ENCODE measurements at places on chromosomes 13 and 19.

DNA sequence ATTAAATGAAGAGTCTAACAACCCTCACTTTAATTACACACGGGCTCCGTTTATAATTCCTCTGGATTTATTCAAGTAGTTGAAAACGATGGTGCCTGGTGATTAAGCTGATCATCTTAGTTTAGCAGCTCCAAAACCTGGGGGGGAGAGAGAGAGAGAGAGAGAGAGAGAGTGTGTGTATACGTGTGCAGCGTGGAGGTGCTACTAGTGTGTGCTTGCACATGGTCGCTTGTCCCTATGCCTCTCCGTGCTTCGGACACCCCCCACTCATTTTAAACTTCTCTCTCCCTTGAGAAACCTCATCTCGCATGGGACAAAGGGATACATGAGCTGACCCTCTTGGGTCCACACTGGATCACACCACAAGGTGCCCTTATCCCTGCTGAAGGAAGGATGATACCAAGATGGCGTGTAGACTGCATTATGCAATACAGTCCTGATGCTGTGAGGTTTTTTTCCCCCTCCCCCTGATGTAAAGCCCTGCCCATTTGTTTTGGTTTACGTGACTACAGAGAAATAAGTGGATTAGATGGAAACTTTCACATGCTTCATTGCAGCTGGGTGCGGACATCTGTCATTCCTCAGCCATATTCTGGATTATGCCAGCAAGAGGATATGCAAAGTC lies 320.8 kb downstream of the ZNF536 start:
- DNase-seq = no peak

DNA sequence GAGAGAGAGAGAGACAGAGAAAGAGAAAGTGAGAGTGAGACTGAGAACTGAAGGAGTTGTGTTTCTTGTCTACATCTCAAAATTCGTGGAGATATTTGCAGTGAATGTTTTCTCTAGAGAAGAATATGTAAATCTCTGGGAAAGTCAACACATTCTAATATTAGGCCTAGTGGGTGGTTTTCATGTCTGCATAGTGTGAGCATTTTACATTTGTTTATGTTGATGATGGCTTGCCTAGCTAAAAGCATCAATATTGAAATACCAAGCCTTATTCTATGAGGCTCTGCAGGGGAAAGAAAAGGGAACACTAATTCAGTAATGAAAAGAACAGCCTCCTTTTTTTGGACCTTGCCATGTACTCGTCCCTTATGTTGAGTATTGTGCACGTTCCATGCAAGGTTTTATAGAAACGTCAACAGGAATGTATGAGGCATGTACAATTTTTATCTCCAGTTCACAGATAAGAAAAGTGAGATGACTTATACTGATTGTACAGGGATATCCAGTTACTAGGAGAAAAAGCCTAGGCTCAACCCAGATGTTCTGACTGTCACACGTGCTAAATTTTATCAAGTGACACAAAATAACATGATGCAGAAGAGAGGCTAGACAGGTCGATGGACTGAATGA lies 1288.9 kb upstream of the SLC10A2 start:
- no peak for DNase-seq

- DNase-seq = no peak
Observed at GRCh38 chr19:40585241-40585981, 8.7 kb downstream of the SHKBP1 start.

GRCh38 chr19:2453431-2454025 lies 3.2 kb downstream of the LMNB2 start:
- DNase-seq = no peak

GRCh38 chr19:44685877-44686276 lies 13.1 kb upstream of the CEACAM16 start:
- no peak for DNase-seq

GRCh38 chr13:109900741-109901140 lies 114.4 kb upstream of the IRS2 start:
- no peak for DNase-seq

DNA sequence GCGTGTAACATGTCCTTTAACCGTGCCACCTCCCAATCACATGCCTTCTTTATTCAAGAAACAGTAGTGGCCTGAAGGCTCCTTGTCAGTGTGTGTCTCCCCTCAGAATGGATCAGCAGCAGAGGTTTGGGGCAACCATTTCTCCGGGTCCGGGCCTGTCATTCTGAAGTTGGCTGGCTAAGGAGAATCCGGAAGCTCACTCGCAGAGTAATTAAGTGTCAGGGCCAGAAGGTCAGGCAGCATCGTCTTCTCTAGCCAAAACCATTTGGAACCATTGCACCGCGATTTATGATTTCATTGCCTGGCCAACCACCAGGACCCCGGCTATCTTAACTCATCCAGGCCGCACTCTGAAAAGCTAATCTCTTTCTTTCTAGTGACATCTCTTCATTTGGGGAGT lies 550.8 kb downstream of the EFNB2 start:
- no peak for DNase-seq

GRCh38 chr13:39527961-39528660 lies 74.9 kb downstream of the LHFPL6 start:
- no peak for DNase-seq

DNA sequence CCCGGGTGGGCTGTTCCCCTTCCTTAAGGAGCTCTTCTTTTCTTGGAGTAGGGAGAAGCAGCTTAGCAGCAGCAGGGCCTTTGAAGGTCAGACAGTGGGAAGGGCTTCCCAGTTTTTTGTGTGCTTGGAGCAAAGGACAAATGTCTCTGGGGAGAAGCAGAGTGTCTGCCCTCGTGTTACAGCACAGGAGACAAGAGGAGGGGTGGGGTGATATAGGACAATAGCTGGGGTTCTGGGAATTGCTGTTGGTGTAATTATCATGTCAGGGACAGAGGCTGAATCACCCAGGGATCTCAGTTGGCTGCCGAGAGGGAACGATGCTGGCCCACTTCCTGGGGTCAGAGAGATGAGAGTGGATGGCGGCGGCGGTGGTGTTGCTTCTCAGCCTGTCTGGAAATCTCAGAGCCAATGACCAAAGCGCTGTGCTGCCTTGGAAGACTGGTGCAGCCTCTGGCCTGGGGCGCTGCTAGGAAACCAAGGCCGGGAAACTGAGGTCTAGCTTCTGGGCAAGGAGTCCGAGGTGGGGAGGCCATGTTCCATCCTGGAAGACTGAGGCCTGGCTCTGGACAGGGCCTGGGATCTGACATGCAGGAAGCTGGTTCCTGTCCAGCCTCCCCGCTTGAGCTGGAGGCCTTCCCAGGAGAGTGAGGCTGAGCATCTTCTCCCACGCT lies 1.2 kb downstream of the INAFM1 start:
- DNase-seq = no peak

- no peak for DNase-seq
Observed at GRCh38 chr13:86633346-86633745, 834.1 kb upstream of the SLITRK6 start.

GRCh38 chr13:72186730-72187422 lies 319.9 kb upstream of the DACH1 start:
- no peak for DNase-seq

DNA sequence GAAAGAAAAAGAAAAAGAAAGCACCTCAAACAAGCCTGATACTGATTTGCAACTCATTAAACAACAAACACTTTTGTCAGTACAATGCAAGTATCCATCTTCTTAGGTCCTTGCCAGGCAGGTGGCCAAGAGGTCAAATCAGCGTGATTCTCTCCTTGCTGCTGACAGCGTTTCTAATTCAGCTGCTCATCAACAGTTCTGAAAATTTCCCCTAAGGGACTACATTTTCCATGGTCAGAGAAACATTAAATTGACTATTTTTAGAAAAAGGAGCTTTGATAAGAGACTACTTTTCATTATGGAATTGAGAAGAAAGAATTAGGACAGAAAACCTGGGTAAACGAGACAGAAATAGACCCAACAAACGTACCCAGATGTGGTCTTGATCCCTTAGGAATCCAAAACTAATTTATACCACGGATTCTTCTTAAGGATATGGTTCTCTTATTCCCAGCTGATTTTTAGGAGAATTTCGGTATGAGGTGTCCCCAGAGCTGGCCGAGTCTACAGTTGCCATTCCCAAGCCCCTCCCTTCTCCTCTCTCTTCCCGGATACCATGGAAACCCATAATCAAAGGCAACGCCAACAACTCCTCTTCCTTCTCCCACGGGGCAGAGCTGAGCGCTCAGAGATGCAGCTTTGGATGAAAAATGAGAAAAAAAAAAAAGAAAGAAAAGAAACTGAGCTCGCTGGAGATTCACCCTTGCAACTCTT lies 29.5 kb upstream of the CEBPG start:
- DNase-seq = no peak

GRCh38 chr19:15701757-15702533 lies 25.9 kb upstream of the OR10H2 start:
- DNase-seq = no peak

DNA sequence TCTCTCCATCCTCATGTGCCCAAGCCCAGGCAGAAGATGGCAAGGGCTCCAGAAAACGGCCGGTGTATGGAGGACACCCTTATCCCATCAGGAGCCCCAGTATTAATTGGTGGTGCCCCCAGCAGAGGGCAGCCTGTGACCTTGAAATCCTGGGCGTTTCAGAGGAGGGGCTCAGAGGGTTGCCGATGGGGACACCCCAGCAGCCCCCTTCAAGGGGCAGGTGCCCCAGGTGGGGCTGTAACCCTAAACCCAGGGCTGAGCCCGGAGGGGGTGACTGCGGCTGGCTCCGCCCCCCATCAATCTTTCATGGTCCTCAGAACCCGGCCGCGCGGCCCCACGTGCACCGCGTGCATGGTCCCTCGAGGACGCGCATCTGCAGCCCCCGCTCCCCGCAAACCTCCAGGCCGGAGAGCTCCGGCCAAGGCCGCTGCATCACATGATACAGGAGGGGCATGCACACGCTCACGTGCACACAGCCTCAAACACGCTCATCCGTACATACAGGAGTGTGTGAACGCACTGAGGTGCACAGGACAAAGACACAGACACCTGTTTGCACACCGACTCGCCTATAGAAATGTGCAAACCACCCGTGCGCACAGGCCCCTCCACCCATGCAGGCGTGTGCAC lies 949 bp downstream of the RAB3A start:
- peak; percentile 47 for DNase-seq

GRCh38 chr19:34500656-34501120 lies 19.1 kb downstream of the WTIP start:
- DNase-seq = no peak

- DNase-seq = no peak
Observed at GRCh38 chr13:104837756-104838155, 1697.7 kb downstream of the EFNB2 start.

GRCh38 chr13:113952151-113952982 lies 21.5 kb downstream of the C13orf46 start:
- DNase-seq = no peak

All from stimulated activated CD8-positive, alpha-beta memory T cell treated with anti-CD3 and anti-CD28 coated beads, Interleukin-4, amount 100 ng/mL, for 48 hours (primary cell).